Fibroblast of skin of right quadriceps (primary cell): ENCODE measurements at places on chromosomes 7 and 10.
A peak's percentile ranks its signal among the peaks of the same experiment; 100 is the strongest.

GRCh38 chr10:72792288-72792687, 100.3 kb downstream of the MCU start:
- DNase-seq, result no peak

- DNase-seq, result peak; percentile 72
Measured at GRCh38 chr10:58531084-58531695, 18.5 kb downstream of the BICC1 start.

GRCh38 chr10:112332509-112333228, 41.2 kb upstream of the ACSL5 start:
- DNase-seq, result no peak

- no peak for DNase-seq
Measured at GRCh38 chr10:8275911-8276310, 221.4 kb downstream of the GATA3 start.

- DNase-seq, result no peak
Measured at GRCh38 chr10:436013-436697, 253.3 kb downstream of the DIP2C start.

DNA sequence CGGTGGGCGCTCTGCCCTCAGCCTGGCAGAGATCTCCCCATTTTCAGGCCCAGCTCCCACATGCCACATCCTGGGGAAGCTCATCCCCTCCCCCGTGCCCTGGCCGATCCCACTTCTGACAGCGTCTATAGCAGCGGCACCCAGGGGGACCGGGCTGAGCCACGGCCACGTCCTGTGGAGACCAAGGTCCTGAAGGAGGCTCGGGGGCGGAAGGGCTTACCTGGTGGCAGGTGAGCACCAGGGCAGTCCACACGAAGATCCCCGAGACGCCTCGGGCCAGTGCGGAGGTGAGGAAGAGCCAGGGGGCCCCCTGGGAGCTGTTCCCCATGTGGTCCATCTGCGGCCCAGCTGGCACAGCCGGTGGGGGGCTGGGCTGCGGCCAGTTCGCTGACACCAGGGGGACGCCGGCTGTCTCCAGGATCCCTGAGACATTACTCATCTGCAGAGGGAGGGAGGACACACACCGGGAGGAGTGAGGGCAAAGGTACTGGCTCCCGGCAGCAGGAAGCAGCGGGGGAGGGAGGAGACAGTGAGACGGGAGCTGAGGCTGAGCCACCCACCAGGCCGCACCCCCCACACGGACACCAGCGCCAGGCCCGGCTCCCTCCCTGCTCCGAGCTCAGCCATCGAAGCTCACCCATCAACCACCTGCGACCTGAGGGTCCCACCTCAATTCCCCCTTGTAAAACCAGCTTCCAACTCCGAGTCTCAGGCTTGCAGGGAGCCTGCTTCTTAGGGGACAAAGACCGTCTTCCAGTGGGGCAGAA, 776 bp downstream of the TMEM184A start:
- peak; percentile 83 for DNase-seq

DNA sequence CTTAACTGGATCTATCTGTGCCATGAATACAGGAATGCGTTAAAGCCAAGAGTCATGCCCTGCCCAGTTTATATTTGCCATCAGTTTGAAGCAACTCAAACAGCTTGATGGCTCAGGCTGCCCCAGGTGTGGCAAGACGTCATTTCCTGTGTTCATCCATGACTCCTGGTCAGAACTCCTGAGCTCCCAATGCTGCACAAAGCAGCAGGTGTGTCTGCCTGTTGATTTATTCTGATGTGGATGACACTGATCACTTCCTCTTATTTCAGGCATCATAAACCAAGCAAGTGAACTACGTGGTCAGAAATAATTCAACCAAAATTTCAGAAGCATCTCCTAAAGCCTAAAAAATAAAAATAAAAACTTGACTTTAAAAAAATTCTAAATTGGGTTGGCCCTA, 68.5 kb downstream of the EZH2 start:
- no peak for DNase-seq

GRCh38 chr10:123999956-124000615, 93.3 kb downstream of the CHST15 start:
- no peak for DNase-seq

DNA sequence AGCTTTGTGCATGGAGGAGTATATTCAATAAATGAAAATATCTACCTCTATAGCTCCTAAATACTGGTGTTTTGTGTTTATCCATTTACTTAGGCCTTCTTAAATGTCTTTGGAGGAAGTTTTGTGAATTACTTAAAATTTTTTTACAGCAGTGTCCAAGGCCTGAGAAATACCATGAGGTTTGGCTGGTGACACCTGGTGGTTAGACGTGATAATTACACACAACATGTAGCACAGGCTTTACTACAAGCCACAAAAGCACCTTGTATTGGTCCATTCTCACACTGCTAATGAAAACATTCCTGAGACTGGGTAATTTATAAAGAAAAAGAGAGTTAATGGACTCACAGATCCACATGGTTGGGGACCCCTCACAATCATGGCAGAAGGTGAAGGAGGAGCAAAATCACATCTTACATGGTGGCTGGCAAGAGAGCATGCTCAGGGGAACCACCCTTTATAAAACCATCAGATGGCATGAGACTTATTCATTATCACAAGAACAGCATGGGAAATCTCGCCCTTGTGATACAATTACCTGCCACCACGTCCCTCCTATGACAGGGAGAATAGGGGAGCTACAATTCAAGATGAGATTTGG, 20.6 kb downstream of the HYAL4 start:
- peak; percentile 42 for DNase-seq

DNA sequence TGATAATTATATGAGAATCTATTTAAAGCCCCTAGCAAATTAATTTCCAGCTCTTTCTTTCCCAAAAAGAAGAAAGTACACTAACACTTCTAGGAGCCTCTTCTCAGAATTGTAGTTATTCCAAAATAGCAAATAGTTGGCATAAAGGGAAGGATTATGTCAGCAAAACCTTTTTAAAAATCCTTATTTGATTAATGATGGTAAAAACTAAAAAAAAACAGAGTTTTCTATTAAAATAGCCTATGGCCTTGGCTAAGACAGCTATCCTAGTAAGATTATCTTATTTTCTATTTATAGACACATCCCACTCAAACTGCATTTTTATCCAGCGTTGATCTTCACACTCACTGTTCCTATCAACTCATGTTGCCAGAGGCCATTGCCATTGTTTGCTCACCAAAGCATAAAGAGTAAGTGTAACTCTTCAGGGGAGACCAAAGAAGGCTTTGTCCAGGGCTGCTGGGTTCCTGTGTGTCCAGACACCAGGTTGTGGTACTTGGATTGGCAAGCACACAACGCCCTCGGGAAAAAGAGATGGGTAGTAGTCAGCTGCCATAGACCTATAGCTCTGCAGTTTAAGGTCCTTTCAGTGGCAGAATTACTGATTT, 31.5 kb downstream of the ACTA2 start:
- no peak for DNase-seq

DNA sequence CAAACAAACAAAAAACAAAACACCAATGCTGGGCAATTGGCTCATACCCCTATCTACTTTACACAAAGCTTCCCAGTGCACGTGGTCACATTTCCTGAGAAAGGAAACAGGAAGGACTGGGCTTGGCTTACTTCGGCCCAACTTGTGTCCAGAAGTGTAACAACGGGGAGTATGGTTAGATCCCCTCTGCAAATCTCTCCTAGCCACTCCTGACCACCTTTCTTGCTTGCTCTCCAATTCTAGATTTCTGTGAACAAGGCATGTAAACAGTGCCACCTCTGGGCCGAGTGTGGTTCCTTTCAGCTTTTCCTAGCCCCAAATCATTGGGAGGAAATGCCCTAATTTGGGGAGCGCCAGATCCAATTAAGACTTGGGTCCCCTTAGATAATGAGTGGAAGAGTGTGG, 21.0 kb upstream of the FRAT2 start:
- no peak for DNase-seq

GRCh38 chr7:140074780-140075179, 12.0 kb upstream of the PARP12 start:
- peak; percentile 28 for DNase-seq

DNA sequence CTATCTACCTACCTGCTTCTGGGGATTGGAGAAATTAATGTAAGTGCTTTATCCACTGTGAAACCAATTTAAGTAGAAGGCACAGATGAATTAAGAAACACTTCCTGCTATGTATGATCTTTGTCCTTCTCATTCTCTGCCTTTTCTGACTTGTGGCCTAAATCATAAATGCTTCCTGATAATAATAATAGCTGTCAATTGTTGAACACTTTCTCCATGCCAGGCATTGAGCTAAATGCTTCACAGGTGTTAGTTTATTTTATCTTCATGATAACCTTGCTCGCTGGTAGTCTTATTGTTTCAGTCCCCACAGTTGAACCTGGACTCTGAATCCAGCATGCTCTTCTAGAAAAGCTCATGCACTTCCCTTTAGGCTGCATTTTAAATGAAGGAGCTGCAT, 75.4 kb downstream of the CHN2 start:
- no peak for DNase-seq

DNA sequence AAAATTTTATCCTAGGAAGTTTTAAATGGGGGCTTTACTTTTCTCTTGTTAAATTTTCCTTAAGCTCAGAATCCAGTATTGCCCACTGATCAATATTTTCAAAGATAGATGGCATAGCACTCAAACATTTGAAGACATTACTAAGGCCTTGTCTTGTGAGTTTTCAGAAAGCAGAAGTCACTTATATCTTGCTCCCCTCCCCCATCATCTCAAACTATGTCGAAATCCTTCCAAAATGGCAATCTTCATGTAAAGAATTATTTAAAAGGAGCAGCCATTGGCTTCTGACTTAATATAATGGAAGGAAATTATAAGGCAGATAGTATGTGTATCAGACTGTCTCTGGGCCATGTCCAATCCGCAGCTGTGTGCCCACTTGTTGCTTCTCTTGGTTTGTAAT, 553.5 kb upstream of the C7orf33 start:
- DNase-seq, result no peak

DNA sequence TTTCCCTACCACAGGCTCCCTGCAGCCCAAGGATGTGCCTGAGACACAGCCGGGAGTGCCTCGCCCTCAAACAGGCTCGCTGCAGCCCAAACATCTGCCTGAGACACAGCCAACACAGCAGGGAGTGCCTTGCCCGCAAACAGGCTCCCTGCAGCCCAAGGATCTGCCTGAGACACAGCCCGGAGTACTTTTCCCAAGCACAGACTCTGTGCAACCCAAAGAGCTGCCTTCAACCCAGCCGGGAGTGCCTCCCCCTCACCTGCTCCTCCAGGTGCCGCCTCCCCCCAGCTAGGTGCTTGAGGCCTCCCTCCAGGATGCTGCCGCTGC, 42.9 kb downstream of the ANTXRL start:
- no peak for DNase-seq

DNA sequence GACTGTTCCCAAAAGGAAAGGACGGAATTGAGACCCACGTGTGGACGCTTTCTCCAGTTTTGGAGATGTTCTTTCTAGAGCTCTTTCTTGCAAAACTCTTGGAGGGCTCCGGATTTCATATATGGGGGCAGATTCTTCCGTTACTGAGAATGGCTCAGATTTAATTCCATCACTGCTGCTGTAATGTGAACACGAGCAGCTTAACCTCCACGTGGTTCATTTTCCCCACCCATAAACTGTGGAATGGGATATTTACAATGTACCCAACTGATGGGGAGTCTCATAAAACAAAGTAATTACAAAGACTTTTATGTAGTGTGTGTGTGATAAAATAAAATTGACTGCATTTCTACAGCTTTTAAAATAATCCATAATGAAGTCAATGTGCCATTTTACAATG, 15.1 kb upstream of the MSRB2 start:
- DNase-seq, result no peak

GRCh38 chr7:45872116-45873034, 507 bp downstream of the CCDC201 start:
- no peak for DNase-seq

- DNase-seq, result no peak
Measured at GRCh38 chr7:921581-922333, 32.7 kb downstream of the ADAP1 start.

DNA sequence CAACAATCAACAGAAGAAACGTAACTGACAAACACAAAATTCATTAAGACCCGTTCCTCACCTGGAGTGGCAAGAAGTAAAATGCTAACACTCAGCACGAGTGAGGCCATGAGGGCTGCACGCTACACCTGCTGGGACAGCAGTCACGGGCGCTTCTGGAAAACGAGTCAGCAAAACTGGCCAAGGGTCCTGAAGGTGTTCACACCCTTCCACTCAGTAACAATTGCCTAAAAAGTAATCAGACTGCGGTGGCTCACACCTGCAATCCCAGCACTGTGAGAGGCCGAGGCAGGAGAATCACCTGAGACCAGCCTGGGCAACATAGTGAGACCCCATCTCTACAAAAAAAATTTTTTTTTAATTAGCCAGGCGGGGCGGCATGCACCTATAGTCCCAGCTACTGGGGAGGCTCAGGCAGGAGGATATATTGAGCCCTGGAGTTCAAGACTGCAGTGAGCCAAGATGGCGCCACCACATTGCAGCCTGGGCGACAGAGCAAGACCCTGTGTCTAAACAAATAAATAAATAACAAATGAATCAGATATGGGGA, 199.1 kb downstream of the MAD1L1 start:
- no peak for DNase-seq

DNA sequence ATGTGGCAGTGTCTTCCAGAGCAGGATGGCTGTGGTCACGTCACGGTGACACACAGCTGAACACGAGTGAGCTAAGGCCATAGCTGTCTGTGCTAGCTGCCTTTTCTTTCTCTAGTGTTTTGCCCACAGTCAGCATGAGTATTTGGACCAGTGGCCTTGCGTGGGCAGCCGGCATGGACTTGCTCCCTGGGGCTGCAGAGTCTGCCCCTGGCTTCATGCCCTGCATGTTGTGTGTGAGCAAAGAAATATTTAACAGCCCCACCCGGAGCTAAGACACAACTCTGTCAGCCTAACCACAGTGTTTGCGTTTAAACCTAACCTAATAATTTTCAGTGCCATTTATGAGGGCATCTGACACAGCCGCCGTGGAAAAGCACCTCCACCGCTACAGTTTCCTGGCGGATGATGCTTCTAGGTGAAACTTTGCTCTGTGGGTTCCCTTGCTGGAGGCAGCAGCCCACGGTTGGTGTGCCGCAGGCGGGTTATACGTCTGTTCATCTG, 14.6 kb downstream of the CHST12 start:
- peak; percentile 22 for DNase-seq

GRCh38 chr10:110387983-110388686, 83.4 kb upstream of the SMNDC1 start:
- DNase-seq, result no peak

DNA sequence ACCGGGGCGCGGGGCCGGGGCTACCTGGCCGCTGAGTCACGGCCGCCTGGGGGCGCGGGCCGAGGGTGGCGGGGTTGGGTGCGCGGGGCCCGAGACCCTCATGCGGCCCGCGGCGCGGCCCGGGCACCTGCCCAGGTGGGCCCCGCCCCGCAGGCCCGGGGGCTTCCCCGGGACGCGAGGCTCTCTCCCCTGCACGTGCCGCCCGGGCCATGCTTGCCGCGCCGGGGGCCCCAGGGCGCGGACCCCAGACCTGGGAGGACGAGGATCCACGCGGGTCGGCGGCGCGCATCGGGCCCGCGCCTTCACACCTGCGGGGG, 402 bp downstream of the MAFK start:
- no peak for DNase-seq

- no peak for DNase-seq
Measured at GRCh38 chr10:49096890-49097445, 18.4 kb downstream of the VSTM4 start.
